ENCODE measurements at places on chromosomes 11 and 22.

- no peak for DNase-seq
Observed at GRCh38 chr11:130246270-130246669, 68.4 kb downstream of the ZBTB44 start.

- no peak for DNase-seq
Observed at GRCh38 chr11:95142431-95142830, 52.8 kb downstream of the ENDOD1 start.

- no peak for DNase-seq
Observed at GRCh38 chr11:79019975-79020374, 420.9 kb downstream of the TENM4 start.

DNA sequence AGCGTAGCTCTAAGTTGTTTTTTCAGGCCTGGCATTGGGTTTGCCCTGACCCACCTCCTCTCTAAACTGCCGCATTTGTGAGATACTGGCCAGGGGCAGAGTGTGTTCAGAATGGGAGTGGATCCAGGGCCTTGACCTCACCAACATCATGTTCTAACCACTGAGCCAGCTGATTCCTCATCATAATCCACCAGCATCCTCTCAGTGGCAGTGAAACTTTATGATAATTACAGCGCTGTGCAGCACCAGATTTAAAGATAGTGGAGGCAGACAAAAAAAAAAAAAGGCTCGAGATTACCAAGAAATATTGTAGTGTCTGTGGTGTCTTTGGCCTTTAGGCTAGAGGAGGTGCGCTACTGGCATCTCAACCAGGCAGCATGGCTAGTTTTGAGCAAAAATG is 53.0 kb downstream of the KREMEN1 start:
- DNase-seq, result no peak

DNA sequence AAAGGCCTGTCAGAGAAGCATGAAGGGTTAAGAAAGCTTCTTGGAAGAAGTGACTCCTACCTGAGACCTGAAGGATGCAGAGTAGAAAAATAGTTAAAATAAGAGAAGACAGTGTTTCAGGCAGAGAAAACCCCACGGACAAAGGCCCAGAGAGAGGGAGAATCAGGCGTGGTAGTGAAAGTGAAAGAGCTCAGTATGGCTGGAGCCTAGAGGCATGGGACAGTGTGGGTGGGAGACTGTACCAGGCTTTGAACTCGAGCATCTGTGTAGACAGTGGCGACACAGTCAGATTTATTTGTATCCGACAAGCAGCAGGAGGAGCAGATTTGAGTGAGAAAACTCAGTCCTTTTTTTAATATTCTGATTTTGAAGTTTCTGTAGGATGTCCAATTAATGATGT is 360.0 kb downstream of the OPCML start:
- DNase-seq, result no peak

- no peak for DNase-seq
Observed at GRCh38 chr22:30433227-30433626, 7.7 kb downstream of the MTFP1 start.

GRCh38 chr11:104164028-104164520 is at the start of gene PDGFD:
Gene PDGFD, minus strand, starts transcription at chr11:104164147.
- DNase-seq, result peak; percentile 64

GRCh38 chr11:131815590-131815989 is 445.2 kb downstream of the NTM start:
- DNase-seq, result no peak

DNA sequence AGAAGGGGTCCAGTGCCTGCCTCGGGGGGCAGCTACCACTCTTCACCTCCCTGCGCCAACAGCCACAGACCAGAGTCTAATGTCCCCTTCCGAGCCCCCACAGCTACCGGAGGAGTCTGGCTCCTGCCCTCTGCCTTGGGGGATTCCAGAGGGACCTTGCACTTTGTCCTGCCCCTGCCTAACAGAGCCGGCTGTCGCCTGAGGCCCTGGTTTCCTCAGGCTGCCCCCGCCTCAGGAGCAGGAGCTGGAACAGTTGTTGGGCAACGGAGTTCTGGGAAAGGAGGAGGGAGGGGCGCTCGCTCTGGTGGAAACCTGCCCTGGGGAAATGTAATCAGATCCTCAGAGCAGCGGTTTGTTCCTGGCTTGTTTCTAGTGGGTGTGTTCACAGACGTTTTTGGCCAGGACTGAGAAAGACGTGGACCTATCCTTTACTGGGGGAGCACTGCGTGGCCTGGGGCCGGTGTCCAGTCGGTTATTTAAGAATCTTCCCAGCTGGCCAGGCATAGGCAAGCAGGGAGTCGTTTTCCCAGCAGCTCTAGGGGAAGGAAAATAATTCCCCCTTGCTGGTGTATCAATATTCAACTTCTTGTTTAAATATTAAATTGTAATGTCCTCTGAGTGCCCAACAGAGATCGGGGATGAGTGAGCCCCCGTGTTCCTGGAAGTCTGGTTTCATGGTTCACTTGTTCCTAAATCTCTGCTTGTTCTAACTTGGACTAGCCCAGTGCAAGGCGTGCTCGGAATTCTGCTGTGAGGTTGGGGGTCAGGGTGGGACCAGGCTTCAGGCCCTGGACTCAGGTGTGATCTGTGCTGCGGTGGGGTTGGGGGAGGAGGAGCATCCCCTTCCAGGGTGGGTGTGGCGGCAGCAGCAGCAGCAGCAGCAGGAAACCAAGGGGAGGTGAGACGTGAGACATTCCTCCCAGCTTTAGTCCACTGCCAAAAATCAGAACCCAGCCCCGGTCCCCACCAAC is 32.1 kb downstream of the A4GALT start:
- DNase-seq, result peak; percentile 92

DNA sequence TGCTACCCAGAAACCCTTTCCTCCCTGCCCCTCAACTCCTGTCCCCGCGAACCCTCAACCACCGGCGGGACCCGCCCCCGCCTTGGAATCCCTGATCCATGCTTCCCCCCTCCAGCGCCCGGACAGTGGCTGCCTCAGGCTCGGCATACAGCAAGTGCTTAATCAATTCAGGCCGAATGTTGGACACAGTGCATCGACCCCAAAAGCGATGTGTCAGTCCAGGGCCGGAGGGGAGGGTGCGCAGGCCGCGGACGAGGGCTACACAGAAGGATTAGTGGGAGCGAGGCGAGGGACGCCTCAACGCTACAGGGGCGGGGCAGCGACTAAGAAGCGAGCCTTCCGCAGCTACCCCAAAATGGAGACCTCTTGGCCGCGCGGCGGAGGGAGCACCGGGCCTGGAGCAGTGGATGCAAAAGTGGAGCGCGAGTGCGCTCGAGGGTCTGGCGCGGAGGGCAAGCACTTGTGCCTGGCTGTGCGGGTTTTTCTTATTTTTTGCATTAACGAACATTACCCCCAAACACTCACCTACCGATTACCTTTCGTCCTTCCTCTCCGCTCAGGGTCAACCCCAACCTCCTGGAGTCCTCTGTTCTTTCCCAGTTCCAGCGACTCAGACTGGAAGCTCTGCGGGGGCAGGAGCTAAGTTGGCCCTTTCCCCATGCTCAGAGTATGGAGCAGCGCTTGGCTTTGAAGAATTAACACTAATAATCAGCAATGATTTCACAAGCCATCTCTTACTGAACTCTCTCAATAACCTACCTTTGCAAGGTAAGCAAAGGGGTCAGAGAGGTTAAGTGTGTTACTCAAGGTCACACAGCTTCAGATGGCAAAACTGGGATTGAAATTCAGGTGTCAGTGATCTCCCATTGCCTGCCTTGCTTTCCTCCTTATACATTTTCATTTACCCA is 30.0 kb upstream of the WNT11 start:
- DNase-seq, result peak; percentile 57

- no peak for DNase-seq
Observed at GRCh38 chr22:38524429-38524828, 18.3 kb upstream of the DDX17 start.

DNA sequence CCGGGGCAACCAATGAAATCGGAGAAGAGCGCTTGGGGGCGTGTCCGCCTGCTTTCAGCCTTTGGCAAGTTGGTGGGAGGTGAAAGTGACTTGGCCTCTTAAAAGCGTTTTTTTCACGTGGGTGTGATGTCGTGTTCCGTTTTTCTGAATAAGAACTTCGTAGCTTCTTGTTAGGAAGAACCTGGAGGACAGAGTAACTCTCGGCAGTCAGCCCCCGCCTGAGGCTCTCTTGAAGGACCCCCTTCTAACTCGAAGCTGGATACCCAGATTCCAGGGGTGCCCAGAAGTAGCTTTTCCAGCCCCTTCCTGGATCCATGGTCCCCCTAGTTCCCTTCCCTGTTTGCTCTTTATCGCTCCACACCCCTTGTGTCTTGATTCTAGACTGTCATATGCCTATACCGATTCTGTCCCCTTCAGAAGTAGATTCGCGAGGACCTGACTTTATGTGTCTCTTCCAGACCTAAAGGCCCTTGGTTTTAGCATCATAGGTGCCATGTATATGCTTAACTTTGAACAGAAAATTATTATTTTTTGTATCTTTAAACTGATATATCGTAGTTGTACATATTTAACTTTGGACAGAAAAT is 915 bp upstream of the OSBP start:
- no peak for DNase-seq

DNA sequence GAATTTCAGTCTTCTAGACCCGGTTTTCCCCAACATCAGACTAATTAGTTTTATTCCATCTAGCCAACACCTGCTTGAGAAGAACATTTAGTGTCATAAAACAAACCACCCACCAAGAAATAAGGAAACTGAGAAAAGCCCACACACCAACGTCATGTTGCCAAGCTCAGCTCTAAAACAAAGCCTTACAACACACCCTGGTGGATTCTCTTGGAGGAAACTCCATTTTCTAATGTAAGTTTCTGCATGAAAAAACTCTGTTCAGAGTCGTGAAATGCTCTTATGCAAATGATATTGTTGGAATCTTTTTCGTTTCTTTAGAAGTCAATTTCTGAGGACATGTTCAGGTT is 105.0 kb upstream of the RAG2 start:
- no peak for DNase-seq

GRCh38 chr22:17797721-17798559 is 23.7 kb upstream of the BID start:
- DNase-seq, result no peak

DNA sequence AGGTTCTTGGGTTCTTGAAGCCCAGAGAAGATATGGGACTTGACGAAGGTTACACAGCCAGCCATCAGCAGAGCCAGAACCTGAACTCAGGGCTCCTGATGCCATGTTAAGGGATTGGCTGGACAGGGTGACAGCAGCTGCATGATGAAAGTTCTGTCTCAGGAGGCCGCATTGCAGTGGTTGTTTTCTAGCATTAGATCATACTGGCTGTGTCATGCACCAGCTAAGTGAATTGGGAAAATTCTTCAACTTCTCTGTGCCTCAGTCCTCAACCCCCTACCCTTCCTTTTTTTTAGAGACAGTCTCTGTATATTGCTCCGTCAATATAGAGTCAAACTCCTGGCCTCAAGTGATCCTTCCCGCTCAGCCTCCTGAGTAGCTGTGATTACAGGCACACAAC is 5.4 kb upstream of the LTBP3 start:
- DNase-seq, result no peak

- DNase-seq, result no peak
Observed at GRCh38 chr11:19597876-19598275, 114.8 kb upstream of the NAV2 start.

- no peak for DNase-seq
Observed at GRCh38 chr11:69157156-69157821, 1.6 kb downstream of the SMIM38 start.

DNA sequence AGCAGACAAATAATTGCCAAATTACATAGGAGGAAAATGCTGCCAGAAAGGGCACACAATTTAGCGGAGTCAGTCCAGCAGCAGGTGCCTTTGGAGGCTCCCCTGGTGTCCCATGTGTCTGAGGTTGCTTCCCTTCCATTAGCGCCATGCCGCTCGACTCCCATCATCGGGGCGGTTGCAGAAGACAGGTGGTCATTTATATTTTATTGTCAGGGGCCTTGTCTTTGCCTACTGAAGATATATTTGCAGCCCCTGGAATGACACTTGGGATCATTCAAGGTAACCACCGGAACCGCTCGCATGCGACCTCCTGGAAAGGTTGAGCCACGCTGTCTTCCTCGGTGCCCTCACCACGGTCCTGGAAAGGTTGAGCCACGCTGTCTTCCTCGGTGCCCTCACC is 298.3 kb downstream of the TBC1D22A start:
- no peak for DNase-seq

DNA sequence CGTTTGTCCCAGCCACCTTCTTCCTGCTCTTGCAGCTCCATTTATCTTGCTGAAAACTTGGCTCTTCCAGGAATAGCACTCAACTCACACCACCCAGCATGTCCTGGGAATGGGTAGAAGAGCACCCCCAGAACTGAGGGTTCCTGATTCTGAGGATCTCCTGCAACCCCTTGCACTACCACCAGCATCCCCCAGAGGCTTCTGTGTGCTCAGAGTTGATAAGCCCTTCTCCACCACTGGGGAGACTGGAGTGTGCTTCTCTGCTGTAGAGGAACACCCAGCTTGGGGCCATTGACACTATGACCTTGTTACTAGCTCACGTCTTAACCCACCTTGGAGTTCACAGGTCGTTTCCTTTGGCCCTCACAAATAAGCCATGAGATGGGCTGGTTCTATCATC is 121.0 kb downstream of the GRIK4 start:
- DNase-seq, result no peak

DNA sequence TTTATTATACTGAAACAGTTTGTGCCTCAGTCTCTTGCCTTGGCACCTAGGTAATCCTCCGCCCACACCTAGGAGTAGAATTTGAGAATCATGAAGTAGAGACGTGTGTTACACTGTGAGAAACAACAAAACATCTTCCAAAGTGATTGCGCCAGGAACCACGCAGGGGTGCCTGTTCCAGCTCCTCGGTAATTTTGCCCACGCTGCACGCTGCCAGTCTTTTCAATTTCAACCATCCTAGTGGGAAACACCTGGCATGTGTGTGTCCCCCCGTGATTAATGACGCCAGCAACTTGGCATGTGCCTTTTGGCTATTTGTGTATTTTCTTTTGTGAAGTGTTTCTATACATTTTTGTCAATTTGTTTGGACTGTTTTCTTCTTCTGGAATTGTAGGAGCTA is 919.1 kb downstream of the BRD1 start:
- no peak for DNase-seq

GRCh38 chr11:62506413-62507124 is 40.0 kb downstream of the AHNAK start:
- DNase-seq, result no peak

- peak; percentile 88 for DNase-seq
Observed at GRCh38 chr11:2256951-2257700, 13.3 kb downstream of the ASCL2 start.

GRCh38 chr11:121968638-121969037 is 147.4 kb downstream of the BLID start:
- DNase-seq, result no peak
